ENCODE measurements at places on chromosomes 1 and 21.

- DNase-seq = no peak
Measured at GRCh38 chr1:238384381-238384780, 493.7 kb upstream of the ZP4 start.

DNA sequence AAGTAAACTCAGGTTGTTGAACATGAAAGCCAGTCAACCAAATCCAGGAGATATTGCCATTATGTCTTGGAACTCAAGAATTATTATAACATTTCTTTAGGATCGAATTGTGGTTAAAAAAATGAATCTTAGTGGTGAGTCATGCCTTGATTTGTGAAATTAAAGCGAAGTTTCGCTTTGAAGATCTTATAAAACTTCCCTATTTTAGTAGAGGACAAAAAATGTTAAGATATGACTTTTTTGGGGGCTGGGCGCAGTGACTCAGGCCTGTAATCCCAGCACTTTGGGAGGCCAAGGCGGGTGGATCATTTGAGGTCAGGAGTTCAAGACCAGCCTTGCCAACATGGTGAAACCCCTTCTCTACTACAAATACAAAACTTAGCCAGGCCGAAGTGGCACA lies 39.5 kb upstream of the PTBP2 start:
- DNase-seq = no peak

- DNase-seq = no peak
Measured at GRCh38 chr1:232368821-232369321, 261.1 kb downstream of the SIPA1L2 start.

DNA sequence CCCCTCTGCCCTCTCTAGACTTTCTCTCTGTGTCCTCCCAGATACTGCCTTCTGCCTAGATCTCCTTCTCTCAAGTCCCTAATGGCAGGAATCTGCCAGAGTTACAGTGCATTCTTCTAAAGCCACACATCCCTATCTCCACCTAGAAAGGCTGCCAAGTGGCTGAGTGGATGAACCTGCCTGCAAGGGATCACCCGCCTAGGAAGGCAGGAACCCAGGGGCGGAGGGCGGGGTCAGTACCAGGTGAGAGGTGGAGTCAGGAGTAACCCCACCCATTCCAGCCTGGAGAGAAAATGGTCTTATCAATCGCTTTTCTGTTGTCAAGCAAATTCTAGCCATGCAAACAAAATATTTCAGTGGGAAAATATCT lies 60.8 kb downstream of the BCAR3 start:
- DNase-seq = no peak

DNA sequence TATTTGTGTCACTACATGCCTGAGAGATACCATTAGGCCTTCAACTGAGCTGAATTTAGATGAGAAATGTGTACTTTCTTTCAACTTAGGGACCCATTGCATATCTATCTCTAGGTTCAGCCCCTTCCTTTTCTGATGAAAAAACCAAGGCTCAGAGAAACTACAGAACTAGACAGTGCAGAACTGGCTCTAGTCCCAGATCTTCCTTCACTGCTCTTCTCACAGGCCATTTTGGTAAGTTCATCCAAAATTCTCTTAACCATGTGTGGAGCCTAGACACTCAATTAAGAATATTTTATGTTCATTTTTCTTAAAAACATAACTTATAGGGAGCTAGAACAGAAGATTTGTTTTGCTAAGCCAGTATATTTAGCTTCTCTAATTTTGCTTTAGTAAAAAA lies 128.9 kb downstream of the ASTN1 start:
- no peak for DNase-seq

DNA sequence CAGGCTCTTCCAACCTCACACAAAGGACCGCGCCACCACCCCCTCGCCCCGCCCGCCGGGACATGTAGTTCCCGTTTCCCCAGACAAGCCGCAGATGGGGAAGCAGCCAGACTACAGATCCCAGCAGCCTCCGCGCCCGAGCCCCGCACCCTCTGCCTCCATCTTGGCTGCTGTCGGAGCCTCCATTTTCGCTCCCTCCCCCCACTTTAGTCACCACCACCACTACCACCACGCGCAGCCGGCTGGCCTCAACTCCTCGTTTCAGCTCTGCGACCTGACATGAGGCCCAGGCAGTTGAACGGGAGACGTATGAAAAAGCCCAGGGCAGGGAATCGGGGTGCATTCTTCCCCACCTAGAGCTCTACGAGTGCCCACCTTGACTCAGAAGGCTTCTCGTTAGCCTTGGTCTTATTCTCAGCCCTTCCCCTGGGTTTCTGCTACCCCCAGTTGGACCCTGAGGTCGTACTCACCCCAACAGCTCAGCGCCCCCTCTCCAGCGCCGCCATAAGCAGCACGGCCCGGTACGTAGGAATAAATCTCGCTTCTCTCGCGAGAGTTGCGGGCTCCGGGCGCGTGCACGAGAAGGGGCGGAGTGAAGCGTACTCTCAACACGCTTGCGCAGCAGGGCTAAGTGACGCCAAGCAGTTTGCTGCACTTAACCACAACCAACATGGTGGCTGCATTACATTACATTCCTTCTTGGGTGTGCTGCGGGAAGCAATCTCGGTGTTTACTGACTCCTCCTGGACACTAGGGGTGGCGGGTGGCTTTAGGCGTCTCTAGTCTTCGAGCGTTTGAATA lies at the start of gene CSDE1:
CSDE1 (minus strand) TSS at position 530 of the 801 bp plus-strand sequence. CDS start 18,094 bp downstream, outside the sequence.
- DNase-seq = peak; percentile 97

- DNase-seq = peak; percentile 64
Measured at GRCh38 chr1:29783508-29784275, 547.4 kb downstream of the PTPRU start.

- peak; percentile 42 for DNase-seq
Measured at GRCh38 chr1:91152331-91152730, 130.5 kb upstream of the ZNF644 start.

DNA sequence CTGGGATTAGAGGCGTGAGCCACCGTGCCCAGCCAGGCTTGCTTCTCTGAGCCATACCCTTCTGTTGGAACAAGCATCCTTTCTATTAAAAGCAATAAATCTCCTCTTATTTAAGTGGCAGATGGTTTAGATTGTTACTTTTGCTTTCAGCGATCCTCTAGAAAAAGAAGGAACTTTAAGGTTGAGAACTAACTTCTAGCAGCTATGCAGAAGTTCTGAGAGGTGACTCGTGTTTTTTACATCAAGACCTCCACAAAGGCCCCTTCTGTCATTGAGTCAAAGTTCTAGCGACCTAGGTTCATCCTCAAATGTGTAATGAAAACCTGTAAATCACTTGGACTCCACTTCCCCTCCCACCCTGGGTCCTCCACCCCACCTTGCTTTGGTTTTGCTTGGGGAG lies 30.8 kb downstream of the PLEKHO1 start:
- no peak for DNase-seq

- DNase-seq = no peak
Measured at GRCh38 chr1:246782120-246782900, 58.1 kb downstream of the SCCPDH start.

- no peak for DNase-seq
Measured at GRCh38 chr21:33205476-33205875, 24.3 kb upstream of the IFNAR2 start.

- DNase-seq = no peak
Measured at GRCh38 chr1:32918179-32918578, 17.0 kb upstream of the TMEM54 start.

- no peak for DNase-seq
Measured at GRCh38 chr1:14969006-14969405, 184.5 kb upstream of the TMEM51 start.

DNA sequence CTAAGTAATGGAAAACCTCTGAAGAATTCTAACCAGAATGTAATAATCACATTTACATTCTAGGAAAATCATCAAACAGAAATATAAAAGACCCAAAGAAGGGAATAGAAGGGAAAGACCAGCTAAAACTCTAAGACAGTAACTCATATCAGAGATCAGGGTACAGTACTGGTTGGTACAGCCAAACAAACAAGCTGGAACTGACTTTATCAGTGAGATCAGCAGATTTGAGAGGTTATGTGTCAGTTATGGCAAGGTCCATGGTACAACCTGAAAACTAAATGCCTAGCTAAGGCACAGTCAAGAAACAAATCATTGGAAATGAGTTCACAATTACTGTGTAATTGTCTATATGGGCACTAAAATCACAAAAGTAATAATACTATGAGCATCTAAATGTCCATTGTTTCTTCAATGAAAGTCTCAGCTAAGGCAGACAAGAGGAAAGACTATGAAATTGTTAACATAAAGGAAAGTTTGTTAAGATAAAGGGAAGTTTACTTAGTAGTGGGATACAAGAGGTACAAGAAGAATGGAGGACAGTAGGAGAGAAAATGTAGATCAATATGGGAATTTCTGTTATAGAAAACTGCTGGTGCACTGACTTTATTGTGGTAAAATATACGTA lies 75.8 kb downstream of the TRIM33 start:
- DNase-seq = no peak

- DNase-seq = no peak
Measured at GRCh38 chr1:27523337-27524020, 33.5 kb upstream of the WASF2 start.

DNA sequence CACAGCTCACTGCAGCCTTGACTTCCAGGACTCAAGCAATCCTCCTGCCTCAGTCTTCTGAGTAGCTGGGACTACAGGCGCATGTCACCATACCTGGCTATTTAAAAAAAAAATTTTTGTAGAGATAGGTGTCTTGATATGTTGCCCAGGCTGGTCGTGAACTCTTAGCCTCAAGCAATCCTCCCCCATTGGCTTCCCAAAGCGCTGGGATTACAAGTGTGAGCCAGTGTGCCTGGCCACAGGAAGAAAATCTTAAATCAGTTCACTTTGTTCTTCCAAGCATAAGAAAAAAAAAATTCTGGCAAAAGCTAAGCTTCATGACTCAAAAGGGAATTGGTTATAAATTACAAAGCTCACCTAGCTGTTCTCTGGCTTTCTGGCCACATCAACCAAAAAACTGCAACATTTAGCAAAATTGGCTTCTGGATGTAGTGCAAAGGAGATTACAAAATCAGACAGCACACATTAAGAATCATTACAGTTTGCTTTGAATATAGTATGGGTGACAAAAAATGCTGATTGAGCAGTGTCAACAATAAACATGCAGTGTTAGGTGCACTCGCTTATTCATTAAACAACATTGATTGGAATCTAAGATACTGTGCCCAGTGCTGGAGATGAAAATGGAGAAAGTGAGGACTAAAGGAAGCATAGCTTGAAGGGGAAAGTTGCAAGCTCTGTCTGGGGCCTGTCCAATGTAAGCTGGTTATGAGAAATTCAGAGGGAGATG lies 76.7 kb downstream of the KCTD3 start:
- DNase-seq = no peak

- DNase-seq = no peak
Measured at GRCh38 chr1:202160377-202160940, at the start of gene PTPN7. Gene PTPN7, minus strand, starts transcription at chr1:202160602. Its CDS starts 1,200 bp downstream, at chr1:202159402.

GRCh38 chr1:220791285-220791684 lies 4.6 kb downstream of the MTARC1 start:
- DNase-seq = no peak

DNA sequence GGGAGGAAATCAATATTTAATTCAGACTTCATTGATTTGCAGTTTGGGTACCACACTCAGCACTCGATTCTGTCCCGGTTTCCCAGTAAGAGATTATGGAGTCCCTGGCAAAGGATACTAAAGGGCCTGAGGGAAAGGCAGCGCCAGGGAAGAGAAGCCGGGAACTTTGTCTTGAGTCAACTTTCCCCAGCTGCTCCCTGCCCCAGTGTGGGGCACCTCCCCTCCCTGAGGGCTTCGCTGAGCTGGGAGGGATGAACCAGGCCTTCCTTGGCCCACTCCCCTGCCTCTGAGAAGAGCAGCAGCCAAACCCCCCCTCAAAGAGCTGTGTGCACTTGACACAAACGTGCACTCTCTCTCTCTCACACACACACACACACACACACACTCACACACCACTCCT lies 32.6 kb downstream of the OPTC start:
- DNase-seq = no peak

DNA sequence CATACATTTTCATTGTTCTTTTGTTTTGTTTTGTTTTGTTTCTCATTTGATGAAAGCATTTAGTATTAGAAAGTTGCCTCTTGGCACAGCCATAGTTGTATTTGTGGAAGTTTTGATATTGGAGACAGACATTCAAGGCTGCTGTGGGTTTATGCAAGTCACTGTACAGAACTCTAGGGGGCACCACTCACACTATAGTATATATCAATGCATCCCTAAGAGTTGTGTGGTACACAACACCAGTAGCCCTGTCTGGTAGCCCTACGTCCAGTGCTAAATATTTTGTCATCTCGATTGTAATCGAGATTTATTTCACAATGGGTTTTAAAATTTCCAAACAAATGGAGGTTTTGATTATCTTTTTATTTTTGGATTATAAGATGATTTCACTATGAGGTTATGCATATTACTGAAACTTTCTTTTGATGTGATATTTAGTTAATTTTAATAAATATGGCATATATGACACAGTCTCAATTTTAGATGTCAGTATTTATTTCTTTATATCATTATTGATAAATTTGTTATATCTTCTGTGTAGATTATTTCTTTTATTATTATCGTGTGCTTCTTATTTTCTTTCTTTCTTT lies 112.2 kb downstream of the NR5A2 start:
- no peak for DNase-seq

- no peak for DNase-seq
Measured at GRCh38 chr1:56404561-56405030, 174.8 kb downstream of the PLPP3 start.

- DNase-seq = peak; percentile 75
Measured at GRCh38 chr21:44571844-44572782, 1.4 kb upstream of the KRTAP10-4 start.

DNA sequence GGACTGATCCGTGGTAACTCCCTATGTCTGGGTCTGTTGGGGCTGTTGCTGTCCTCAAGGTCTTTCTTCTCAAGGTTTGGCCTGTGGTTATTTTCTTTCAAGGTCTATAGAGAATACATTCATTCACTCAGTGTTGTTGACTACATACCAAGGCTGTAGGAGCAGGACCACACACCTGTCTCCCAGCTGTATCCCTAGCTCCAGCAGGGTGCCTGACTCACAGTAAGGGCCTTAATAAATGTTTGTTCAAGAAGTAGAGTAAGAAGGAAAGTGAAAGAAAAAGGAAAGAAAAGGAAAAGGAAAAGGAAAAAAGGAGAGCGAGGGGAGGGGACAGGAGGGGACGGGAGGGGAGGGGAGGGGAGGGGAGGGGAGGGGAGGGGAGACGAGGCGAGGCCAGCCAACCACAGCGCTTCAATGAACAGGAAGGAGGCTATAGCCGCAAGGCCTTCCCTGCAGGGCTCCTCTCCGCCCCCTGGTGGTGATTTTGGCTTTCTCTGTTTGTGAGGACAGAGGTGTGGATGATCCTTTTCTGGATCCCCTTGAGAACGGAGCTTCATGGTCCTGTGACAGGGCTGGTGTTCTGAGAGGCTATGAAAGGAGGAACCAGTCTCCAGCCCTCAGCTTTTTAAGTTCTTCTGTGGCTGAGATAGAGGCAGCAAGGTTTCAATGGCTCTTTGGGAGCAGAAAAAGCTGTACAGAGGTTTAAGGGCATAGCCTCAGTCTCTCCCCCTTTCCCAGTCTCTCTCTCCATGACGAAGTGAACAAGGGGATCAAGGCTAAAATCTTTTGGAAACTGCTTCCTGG lies 30.6 kb upstream of the LCE5A start:
- DNase-seq = no peak

GRCh38 chr1:192485692-192486436 lies 89.7 kb upstream of the RGS1 start:
- no peak for DNase-seq

DNA sequence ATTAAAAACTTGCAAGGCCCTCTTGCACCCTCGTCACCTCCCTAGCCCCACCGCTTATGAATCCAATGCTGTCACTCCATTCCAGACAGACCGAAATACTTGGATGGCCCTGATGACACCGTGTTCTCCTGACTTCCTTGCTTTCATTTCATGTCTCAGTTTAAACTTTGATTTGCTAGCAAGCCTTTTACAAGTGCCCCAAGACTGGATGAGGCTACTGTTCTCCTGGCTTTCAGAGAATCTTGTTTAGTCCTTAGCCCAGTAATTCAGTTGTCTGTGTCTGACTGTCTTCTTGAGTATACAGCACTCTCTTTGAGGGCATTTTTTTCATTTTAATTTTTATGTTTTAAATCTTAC lies 824 bp upstream of the IFI44L start:
- no peak for DNase-seq

All from vagina (tissue), 2 donors.